Hippocampal formation (tissue), 2 donors: ENCODE measurements at places on chromosomes 4 and X.

- DNase-seq: no peak
Measured at GRCh38 chrX:21493226-21493830, 119.1 kb downstream of the CNKSR2 start.

- DNase-seq: no peak
Measured at GRCh38 chrX:13420545-13421183, 100.8 kb upstream of the ATXN3L start.

- no peak for DNase-seq
Measured at GRCh38 chr4:40423735-40424134, 88.6 kb downstream of the CHRNA9 start.

GRCh38 chrX:7117587-7117986 lies 29.9 kb upstream of the STS start:
- no peak for DNase-seq
